Activated CD8-positive, alpha-beta memory T cell treated with anti-CD3 and anti-CD28 coated beads for 1 hour (primary cell): ENCODE measurements at places on chromosomes 6 and 20.

DNA sequence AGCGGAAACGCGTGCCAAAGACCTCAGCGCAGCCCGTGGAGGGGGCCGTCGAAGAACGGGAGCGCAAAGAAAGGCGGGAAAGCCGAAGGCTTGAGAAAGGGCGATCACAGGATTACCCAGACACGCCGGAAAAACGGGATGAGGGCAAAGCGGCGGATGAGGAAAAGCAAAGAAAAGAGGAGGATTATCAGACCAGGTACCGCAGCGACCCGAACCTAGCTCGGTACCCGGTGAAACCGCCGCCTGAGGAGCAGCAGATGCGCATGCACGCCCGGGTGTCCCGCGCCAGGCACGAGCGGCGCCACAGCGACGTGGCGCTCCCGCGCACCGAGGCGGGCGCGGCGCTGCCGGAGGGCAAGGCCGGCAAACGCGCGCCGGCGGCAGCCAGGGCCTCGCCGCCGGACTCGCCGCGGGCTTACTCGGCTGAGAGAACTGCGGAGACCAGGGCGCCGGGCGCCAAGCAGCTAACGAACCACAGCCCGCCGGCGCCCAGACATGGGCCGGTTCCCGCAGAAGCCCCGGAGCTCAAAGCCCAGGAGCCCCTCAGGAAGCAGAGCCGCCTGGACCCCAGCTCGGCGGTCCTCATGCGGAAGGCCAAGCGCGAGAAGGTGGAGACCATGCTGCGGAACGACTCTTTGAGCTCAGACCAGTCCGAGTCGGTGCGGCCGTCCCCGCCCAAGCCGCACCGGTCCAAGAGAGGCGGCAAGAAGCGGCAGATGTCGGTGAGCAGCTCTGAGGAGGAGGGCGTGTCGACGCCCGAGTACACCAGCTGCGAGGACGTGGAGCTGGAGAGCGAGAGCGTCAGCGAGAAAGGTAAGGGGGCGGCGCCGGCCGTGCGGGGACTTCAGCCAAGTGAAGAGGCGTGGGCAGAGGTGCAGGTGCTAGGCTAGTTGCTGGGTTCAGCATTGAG, 296.2 kb downstream of the RIMS1 start:
- DNase-seq = no peak

- DNase-seq = no peak
Observed at GRCh38 chr6:158717341-158718330, 67.8 kb downstream of the SYTL3 start.

- no peak for DNase-seq
Observed at GRCh38 chr6:134170844-134171243, 118.4 kb upstream of the SLC2A12 start.

DNA sequence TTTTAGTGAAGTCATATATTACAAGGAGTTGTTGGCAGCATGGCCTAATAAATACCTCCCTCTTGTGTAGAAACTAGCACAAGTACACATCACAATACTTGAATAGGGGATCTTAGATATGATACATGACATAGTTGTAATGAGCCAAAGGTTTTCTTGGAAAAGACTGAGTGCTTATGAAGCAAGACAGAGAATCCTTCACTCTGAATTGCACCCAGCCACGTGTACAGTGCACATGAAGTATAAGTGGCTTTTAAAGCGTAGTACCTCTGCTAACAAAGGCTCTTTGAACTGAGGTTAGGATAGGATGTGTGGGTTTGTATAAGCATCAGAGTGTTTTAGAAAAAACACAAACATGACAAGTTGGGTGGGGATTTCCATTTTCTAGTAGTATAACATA, 145.5 kb upstream of the STMND1 start:
- DNase-seq = no peak

DNA sequence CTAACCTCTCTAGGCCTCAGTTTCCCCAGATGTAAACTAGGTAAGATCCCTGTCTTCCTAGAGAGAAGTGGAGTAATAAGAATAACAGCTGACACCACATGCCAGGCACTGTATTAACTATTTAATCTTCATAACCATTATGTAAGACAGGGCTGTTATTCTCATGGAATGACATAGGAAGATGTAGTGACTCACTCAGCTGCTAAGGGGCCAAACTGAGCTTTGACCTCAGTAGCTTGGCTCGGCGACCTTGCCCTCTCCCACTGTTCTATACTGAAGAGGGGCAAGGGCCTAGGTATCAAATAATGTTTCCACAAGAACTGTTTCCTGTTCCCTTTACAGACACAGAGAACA, 2.9 kb upstream of the MDGA1 start:
- DNase-seq = no peak

DNA sequence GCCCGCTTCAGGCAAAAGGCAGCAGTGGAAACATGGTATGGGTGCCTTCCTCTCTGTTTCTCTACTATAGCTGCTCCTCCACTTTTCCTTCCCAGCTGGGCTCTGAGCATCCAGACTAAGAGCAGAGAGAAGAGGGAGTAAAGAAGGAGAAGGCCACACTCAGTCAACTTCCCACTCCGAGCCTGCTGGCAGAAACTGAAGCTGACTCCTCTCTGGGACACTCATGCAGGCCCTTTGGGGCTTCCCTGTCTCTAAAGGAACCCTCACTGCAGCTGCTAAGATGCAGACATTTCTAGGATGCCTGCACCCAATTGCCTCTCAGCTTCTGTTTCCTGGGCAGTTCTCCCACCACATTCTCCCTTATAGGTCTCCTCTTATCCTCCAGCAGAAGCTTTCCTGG, 88.9 kb downstream of the FRK start:
- no peak for DNase-seq

DNA sequence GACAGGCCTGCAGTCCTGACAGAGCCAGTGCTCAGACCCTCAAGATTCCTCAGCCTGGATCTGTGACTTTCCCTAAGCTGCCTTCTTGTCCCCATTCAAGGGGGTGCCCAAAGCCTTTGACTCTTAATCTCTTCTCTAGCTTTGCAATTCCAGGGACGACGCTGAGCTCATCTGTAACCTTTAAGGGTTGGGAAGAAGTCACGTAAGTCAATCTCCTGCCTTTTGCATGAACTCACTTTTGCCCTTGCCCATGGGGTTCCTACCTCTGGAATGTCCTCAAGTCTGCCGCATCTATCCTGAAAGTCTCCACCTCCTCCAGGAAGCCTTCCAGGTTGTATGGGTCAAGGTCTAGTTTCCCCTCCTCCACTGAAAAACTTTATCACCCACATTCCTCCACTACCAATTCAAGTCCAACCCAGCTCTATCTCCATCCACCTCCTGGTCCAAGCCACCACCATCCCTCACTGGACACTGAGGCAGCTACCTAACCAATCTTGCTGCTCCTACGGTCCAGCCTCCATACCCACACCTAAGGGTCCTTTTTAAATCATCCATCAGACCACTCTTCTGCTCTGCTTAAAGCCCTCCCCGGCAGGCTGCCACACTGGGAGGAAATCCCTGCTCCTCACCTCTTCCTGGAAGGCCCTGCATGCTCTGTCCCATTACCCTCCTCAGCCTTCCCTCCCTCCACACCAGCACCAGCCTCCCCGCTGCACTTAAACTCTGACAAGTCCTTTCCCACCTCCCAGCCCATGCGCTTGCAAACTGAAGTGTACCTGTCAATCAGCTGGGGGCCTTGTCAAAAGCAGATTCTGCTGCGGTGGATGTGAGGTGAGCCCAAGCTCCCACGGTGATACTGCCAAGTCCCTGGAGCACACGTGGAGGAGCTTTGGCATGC, 29.7 kb downstream of the PREX1 start:
- no peak for DNase-seq

GRCh38 chr6:112920994-112921393, 573.9 kb downstream of the RFPL4B start:
- no peak for DNase-seq

GRCh38 chr20:52572687-52573086, 381.1 kb upstream of the ZFP64 start:
- DNase-seq = no peak

DNA sequence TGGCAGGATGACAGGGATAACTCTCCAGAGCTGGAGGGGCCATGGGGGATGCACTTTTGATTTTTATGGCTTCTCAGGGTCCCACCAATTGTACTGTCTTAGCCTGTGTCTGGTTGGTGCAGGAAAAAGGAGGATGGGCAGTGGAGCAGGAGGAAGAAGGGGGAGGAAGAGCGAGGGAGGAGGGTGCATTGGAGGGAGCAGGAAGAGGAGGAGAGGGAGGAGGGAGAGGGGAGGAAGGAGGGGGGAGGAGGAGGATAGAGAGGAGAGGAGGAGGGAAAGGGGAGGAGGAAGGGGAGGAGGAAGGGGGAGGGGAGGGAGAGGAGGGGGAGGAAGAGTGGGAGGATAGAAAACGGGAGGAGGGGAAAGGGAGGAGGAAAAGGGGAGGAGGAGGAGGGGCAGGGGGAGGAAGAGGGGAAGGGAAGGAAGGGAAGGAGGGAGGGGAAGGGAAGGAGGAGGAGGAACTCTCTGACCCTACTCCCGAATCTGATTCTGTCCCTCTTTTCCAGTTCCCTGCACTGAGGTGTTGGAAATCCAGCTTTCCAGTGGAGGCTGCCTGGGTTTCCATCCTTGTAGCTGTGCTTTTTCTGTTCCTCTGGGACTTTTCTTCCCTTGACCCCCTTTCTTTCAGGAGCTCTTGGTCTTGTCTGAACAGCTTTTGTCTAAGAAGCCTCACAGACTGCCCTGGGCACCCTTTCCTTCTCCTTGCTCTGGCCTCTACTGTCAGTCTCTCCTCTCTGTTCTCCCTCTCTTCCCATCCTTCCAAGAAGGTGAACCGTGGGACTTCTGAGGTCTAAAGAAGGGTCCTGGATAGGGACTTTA, 149.4 kb downstream of the DHX35 start:
- DNase-seq = no peak

GRCh38 chr6:138504764-138505689, 5.7 kb upstream of the NHSL1 start:
- no peak for DNase-seq

DNA sequence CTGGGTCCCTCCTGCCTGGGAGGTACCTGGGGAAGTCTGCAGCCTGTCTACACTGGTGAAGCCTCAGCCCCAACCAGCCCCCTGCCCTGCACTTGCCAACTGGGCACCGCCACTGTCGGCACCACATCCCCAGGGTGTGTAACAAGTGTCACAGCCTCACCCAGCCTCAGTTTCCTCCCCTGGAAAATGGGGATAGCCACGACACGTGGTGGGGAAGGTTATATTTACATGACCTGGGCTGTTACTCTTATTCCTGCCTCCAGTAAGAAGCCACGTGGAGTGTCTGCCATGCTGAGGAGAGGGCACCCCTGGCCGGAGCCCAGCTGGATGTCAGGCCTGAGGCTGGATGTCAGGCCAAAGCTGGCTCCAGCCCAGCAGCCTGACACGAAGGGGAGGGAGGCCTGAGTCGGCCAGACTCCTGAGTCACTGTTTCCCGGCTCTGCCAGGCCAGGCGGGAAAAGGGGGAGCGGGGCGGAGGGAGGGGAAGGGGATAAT, 44.9 kb downstream of the SNAI1 start:
- DNase-seq = no peak

- DNase-seq = no peak
Observed at GRCh38 chr6:136774228-136775041, 17.8 kb downstream of the MAP3K5 start.
